ENCODE measurements at places on chromosomes 2 and 18.

GRCh38 chr2:56476509-56477071, 292.8 kb downstream of the CCDC85A start:
- no peak for DNase-seq

- no peak for DNase-seq
Measured at GRCh38 chr18:32213693-32214092, 23.9 kb downstream of the MEP1B start.

DNA sequence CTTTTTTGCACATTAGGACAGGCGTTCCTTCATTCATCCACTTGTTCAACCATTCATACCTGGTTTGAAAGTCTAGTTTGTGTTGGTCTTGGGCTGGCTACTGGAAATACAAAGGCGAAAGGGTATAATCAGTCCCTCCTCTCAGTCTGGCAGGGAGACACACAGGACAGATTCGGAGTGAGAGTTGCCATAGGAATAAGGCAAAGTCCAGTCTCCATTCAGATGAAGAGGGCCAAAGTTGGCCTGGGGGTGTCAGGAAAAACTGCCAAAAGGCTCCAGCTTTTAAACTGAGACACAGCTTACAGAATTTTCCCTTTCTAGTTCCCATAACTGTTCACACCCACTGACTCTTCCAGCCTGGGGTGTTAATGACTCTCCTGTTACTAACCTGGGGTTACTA, 96.3 kb upstream of the AQP4 start:
- DNase-seq = no peak

GRCh38 chr18:76991021-76991688, 141.4 kb downstream of the MBP start:
- no peak for DNase-seq

All from activated CD4-positive, CD25-positive, alpha-beta regulatory T cell (primary cell).